Mesenteric fat pad (tissue), 1 donor: ENCODE measurements at places on chromosomes 12 and 14.
A peak's percentile ranks its signal among the peaks of the same experiment; 100 is the strongest.

- DNase-seq: no peak
Observed at GRCh38 chr14:91613459-91614112, 103.5 kb upstream of the PPP4R3A start.

- DNase-seq: no peak
Observed at GRCh38 chr12:104501115-104501514, 44.4 kb downstream of the CHST11 start.

GRCh38 chr12:30726647-30727046 lies 28.1 kb downstream of the CAPRIN2 start:
- DNase-seq: no peak

GRCh38 chr12:22866406-22866805 lies 241.4 kb downstream of the ETNK1 start:
- DNase-seq: no peak

DNA sequence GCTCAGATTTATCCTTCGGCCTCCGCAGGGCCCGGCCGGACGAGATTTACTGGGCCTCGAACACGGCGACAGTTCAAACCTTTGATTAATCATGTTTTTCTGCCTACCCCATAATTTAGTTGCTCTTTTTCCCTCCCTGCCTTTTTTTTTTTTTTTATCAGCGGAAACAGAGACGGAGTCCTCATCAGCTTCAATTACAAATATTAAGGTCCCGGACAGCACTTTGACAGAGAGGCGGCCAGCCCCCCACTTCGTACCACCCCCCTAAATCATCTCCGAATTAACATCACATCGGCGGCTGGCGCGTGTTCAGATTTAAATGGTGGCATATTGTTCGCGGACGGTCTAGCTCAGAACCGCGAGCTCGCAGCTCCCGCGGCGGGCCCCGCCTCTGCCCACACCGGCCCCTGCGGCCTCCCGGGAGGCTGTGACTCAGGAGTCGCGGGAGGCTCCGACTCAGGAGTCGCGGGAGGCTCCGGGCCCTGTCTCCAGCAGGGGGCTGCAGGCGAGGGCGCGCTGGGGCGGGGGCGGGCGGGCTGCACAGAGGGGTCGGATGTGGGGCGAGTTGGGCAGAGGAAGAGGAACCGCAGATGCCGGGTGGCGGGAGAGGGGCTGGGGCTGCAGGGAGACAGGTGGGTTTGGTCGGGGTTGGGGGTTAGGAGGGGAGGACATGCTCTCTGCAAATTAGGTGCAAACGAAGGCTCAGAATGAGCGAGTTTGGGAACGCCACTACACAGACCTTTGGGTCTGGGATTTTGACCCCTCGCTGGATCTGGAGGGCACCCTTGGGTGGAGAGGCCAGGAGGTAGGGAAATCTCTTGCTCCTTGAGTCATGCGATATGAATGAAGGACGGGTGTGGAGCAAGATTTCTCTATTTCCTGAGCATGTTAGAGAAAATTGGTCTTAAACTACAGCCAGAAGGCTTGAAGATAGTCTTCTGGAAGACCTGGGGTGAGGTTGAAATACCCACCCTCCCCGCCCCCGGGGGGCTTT lies 19.6 kb upstream of the ATP5MC2 start:
- DNase-seq: peak; percentile 89

- no peak for DNase-seq
Observed at GRCh38 chr12:71220260-71220659, 62.5 kb upstream of the TSPAN8 start.

GRCh38 chr12:106110626-106111300 lies 28.0 kb downstream of the NUAK1 start:
- no peak for DNase-seq

DNA sequence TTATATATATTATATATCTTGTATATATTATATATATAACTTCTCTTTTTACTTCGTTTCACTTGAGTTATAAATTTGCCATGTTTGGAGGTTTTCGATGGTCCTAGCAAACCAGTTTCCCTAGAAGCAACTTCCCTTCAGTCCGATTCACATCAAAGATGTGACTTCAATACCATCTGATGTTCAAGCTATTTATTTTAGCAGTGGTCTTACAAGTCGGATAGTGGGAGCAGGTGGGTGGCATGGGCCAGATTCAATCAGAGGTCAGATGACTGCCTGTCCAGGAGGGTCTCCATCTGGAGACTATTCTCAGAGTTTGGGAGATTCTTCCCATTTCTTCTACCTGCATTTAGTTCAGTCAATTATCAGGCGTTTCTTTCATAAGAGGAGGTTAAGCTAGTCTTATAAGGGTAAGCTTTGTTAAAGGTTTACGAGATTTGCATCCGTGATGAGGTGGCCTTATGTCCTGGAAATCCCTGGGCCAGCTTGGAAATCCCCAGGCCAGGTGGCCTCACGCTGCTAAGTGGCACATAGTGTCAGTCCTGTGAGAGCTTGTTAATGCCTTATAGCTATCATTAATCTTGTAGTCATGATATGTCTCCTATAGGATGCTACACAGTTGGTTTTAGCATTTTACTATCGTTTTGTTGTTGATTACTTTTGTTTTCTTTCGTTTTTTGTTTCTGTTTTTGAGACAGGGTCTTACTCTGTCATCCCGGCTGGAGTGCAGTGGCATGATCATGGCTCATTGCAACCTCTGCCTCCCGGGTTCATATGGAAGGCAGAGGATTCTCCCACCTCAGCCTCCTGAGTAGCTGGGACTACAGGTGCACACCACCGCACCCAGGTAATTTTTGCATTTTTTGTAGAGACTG lies 145.8 kb downstream of the BICD1 start:
- DNase-seq: no peak

- no peak for DNase-seq
Observed at GRCh38 chr12:129657179-129657578, 246.6 kb downstream of the TMEM132D start.

DNA sequence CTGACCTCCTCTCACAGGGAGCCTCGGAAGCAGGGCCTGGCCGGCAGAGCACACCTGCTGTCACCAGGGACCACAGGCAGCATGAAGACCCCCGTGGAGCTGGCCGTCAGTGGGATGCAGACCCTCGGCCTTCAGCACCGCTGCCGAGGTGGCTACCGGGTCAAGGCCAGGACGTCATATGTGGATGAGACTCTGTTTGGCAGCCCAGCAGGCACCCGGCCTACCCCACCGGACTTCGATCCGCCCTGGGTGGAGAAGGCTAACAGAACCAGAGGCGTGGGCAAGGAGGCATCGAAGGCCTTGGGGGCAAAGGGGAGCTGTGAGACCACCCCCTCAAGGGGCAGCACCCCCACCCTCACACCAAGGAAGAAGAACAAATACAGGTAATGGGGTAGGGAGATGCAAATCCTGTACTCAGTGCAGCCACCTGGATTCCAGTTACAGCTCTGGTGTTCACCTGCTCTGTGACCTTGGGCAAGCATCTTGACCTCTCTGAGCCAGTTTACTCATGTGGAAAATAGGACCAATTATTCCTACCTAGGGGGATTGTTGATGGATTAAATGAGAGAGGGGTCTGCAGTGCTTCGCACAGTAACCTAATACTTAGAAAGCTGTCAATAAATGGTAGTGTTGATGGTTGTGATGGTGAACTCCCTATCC lies 1.3 kb downstream of the RITA1 start:
- DNase-seq: no peak

DNA sequence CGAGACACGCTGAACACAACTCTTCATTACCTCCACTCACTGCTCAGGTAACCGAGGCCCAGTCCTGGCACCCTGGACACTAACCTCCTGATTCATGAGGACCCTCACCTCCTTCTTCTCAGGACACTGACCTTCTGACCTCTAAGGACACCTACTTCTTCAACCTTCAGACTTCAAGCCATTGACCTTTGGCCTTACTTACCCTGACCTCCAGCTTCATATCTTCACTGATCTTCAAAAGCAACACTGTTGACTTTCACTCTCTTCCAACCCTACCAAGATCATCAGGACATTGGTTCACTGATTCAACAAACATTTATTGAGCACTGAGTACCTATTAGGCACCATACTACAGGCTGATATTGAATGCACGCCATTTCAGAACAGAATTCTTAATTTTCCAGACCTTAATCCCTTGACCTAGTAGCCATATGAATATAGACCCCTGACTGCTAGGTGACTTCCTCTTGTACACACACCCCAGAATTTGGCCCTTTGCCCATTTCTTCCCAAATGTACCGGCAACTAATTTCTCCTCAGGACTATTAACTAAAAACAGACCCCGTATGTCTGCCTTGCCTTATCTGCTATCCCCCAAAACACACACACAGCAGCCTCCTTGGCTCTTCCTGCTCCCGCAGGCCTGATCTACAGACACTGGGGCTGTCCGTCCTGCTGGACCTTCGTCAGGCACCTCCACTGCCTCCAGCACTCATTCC lies 5.8 kb downstream of the ARHGEF40 start:
- no peak for DNase-seq

DNA sequence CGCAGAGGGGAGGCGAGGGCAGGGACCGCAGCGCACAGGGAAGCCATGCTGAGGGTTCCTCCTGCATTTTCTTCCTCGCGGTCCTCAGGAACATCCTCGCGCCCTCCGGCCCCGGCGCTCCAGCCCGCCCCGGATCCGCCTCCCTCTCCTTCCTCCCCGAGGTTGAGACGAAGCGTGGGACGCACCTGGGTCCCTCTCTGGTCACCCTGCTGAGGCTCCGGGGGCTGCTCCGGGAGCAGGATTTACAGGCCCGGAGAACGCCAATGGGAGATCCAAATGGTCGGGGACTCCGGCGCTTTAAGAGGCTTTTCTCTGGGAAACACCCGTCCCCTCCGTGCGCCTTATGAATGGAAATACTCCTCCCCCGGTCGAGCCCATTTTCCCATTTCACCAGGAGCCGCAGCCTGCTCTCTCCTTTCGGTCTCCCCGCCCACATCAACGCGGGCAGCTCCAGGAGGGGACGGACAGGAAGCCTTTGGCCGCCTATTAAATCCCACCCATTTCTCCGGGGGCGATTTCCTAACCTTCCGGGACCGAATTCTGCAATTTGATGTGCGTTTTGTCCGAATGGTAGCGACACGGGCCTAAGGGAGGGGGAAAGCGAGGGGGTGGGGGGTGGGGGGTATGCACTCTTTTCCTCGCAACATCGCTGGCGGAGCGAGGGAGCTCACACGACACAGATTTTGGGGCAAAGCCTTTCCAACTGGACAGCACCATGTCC lies at the start of gene UNC79:
TSS of gene UNC79 (plus strand) at position 625 of the 721 bp plus-strand sequence. CDS start at position 716, 91 bp downstream.
- DNase-seq: no peak

DNA sequence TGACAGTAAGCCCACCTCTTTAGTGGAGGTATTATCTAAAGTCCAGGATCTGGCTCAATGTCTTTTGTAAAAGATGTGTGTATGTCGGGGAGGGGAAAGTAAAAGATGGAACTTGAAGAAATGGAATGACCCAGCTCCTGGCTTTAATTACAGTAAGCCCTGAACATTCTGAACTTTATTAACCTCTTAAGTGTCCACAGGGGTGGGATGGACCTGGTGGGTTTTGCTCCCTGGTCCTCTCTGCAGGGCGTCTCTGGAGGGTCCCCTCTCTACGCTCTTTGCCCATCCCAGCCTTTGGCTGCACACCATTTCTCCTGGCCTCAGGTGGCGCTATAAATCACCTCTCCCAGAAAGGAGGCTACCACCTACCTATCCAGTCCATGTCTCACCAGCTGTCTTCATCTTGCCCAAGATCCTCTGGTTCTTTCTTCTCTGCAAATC lies 3.7 kb upstream of the CISTR start:
- DNase-seq: no peak

GRCh38 chr12:130768120-130768519 lies 52.0 kb upstream of the RIMBP2 start:
- no peak for DNase-seq

GRCh38 chr12:89645434-89645833 lies 63.2 kb downstream of the ATP2B1 start:
- DNase-seq: no peak

DNA sequence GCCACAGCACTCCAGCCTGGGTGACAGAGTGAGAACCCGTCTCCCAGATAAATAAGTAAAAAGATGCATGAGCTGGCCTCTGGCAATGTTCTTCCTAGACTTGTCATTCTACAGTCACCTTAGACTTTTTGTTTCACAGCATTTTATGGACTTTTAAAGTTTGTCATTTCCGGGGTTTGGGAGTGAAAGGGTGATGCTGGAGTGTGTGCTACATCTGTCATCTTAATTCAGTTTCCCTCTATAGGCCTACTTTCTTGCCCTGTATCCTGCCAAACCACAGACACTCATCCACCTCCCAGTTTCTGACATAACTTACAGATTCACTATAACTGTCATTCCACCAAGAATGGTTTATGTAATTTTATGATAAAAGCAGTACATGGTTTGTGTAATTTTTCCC lies 166.7 kb upstream of the PARP11 start:
- no peak for DNase-seq

DNA sequence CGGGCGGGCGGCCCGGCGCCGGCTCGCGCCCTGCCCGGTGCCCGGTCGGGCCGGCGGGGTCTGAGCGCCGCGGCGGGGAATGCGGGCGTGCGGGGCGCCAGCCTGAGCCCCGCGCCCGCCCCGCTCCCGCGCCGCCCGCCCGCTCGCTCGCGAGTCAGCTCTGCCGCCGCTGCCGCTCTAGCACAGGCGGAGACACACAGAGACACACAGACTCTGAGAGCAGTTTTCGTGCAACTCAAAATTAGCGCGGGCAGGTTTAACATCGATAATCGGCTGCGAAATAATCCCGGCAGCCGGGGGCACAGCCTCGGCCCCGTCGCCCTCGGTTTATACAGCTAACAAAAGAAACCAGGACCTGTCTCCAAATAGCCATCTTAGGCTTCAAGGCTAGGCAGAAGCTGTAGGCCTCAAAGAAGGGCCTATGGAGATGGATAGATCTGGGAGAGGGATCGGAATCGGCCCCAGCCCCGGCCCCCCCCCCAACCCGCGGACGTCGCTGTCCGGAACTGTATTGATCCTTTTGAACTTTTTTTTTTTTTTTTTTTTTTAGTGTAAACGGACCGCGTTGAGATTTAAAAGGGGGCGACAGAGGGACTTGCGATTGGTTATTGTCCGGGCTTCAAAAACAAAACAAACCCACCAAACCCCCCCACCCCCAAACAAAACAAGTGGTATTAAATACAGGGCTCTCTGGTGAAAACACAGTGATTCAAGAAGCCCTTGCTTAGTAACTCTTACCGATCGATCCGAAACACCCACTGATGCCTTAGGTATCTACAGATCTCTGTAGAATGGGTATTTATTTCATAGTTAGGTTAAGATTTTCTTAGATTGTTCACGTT lies 1.1 kb downstream of the ARID2 start:
- DNase-seq: no peak
